CD4-positive, alpha-beta T cell treated with Interleukin-4 for 4 hours (primary cell): ENCODE measurements at places on chromosomes 7 and 10.

GRCh38 chr7:155913291-155913690 lies 101.0 kb upstream of the SHH start:
- no peak for DNase-seq

- DNase-seq, result no peak
Observed at GRCh38 chr10:112141292-112141691, 42.3 kb downstream of the GPAM start.

- no peak for DNase-seq
Observed at GRCh38 chr10:53013201-53013810, 240.7 kb upstream of the MBL2 start.

DNA sequence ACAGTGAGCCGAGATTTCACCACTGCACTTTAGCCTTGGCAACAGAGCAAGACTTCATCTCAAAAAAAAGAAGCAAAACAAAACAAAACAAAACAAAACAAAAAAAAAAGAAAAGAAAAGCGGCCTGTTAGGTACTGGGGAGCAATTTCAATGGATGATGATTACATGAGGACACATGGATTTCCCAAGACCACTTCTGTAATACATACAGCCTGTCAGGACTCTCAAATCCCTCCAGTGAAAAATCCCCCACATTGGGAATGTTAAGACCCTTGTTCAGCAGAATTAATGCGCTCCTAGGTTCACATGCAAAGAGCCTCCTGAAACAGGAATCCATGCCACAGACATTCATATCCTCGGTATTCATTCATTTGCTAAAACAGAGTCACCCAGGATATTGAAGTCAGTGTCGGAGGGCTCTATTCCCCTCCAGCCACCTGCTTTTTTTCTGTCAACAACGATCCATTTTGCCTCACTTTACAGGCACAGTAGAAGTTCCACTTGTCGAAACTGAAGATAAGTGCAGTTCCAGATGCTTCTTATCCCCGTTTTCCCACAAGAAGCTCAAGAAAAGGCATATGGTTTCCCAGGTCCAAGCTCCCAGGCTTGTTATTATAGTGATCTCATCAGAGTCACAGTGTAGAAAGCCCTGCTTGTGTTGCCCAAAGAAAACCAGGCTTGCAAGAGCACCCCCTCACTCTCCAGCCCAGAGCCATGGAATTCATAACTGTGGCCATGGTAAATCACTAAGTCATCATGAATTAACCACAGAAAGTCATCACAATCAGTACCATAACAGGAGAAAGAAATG lies 20.2 kb downstream of the SLC16A12 start:
- DNase-seq, result no peak

GRCh38 chr7:106239406-106239805 lies 45.4 kb downstream of the NAMPT start:
- DNase-seq, result no peak

DNA sequence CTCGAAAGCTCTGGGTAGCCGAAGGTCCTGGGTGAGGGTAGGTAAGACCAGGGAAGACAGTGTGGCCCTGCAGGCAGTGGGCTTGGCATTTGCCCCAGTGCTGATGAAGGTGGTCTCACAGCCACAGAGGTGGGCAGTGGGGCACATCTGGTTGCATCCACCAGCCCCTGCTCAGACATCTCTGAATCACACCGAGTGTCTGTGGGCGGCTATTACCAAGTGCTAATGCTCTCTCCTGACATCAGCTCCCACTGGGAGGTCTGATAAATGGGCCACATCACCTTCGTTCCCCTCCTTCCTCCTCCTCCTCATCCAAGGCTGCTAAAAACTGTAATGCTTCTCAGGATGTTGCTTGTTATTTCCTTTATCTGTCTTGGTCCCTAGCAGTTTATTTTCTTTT lies 330.9 kb upstream of the COBL start:
- DNase-seq, result no peak

DNA sequence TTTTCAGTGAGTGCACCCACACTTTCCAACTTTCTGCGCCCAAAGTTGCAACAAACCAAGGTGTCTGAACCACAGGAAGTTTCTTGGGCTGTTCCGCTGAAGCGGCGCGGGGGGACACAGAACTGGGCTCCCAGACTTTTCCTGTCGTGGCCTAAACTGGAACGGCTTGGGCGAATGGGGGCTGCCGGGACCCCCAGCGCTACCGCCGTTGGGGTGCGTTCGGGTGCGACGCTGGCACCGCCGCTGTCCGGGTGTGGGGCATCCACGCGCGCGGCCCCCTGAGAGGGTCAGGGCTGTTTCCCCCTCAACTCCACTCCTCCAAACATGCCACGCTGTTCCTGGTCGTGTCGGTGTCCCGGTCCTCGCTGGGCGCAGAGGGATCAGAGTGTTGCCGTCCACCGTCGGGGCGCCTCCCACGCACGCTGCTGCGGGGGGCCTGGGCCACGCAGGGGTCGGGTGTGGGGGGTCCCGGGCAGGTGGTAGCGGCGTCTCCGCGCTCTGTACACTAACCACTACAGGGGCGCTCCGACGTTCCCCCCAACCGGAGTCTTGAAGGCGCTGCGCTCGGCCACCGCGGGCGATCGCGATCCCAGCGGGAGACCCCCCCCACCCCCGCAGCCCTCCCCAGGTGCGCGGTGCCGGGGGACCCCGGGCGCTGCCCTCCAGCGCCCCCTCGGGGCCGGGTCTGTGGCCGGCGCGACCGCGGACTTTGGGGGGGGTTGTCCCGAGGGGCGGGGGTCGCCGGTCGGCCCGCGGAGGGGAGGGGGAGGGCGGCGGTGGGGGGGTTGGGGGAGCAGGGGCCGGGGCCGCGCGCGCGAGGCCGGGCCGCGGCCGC lies 2.2 kb upstream of the CUX1 start:
- DNase-seq, result peak; percentile 38

DNA sequence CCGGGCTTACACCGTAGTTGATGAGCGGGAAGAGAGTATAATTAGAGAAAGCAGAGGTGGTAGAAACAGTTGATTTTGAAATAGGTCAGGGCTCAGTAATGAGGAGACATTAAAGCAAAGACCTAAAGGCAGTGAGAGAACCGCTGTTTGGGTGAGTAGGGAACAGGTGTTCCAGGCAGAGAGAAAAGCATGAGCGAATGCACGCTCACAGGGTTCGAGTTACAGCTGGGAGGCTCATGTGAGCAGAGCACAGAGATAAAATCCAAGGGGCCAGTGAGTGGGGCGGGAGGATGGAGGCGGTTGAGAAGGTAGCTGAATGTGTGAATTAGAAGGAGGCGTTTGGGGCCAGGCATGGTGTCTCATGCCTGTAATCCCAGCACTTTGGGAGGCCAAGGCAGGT lies 39.9 kb downstream of the APBB1IP start:
- no peak for DNase-seq
